ENCODE measurements at places on chromosomes 6 and 20.
A peak's percentile ranks its signal among the peaks of the same experiment; 100 is the strongest.

- no peak for DNase-seq
These were observed 103.8 kb downstream of the RALGAPA2 start for GRCh38 chr20:20608641-20609040.

DNA sequence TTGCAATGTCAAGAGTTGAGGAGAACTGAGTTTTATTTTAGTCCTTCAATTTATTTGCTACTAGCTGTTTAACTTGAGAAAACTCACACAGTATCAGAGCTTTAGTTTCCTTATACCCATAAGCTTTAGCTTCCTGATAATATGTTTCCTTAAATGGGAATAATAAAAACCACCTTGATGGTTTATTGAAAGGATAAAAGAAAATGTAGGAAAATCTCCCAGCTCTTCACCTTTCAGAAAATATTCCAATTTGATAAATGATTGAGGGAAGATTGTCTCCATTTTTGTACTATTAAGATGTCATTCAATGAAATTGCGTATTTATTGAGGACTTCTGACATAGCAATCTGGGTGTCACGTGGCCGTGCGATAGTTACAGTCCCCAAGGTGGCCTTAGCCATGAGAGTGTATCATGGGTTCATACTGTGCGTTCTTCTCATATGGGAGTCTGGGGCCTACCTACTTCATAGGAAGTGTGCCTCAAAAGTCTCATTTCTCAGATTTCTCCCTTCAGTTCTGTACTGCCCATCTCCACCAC, 296.3 kb upstream of the BMP2 start:
- no peak for DNase-seq

GRCh38 chr6:156438350-156438923, 338.7 kb upstream of the ARID1B start:
- no peak for DNase-seq

- no peak for DNase-seq
These were observed 11.6 kb upstream of the HSP90AB1 start for GRCh38 chr6:44235269-44235668.

GRCh38 chr6:21522143-21522747, 71.3 kb upstream of the SOX4 start:
- DNase-seq: no peak

- no peak for DNase-seq
These were observed 9.8 kb downstream of the FOXO3 start for GRCh38 chr6:108570517-108570916.

- DNase-seq: peak; percentile 37
These were observed 3.4 kb upstream of the MICAL1 start for GRCh38 chr6:109458774-109459531.

- peak; percentile 59 for DNase-seq
These were observed 57.5 kb downstream of the SYNJ2 start for GRCh38 chr6:158039178-158039557.

DNA sequence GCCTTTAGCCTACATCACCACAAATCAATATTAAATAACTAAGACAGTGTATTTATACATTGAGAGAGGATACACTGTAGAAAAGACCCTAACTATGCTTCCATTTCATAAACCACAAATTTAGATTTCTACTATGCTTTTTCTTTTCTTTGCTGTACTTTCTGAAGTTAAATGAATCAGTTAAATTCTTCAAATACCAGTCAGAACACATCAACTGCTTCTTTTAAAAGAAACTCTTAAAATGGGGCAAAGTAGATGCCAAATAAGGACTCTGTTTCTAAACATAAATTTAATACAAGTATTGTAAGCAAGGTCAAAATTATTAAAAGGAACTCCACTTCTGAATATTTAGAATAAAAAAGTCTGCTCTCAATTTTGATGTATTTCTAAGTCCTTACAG, 76.9 kb downstream of the GMDS start:
- DNase-seq: no peak

- no peak for DNase-seq
These were observed 45.4 kb downstream of the RAB44 start for GRCh38 chr6:36743032-36743431.

- DNase-seq: no peak
These were observed 91.1 kb upstream of the OPRM1 start for GRCh38 chr6:153947808-153948447.

- DNase-seq: no peak
These were observed 78.2 kb downstream of the TCP11 start for GRCh38 chr6:35062676-35063574.

GRCh38 chr6:25913741-25914140, 16.8 kb downstream of the SLC17A2 start:
- no peak for DNase-seq

DNA sequence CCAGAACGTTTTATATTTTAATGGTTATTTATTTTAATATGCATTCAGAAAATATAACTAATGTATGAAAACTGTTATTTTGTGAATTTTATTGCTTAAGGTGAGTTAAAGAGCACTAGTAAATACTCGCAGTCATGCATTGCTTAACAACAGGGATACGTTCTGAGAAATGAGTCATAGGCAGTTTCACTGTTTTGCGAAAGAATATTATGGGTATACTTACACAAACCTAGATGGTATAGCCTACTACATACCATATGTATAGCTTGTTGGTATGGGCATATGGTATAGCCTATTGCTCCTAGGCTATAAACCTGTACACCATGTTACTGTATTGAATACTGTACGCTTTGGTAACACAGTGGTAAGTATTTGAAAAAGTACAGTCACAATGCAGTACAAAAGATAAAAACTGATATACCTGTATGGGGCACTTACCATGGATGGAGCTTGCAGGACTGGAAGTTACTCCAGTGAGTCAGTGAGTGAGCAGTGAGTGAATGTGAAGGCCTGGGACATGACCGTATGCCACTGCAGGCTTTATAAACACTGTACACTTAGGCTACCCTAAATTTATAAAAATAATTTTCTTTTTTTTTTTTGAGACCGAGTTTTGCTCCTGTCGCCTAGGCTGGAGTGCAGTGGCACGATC, 38.5 kb downstream of the ARFGEF2 start:
- DNase-seq: no peak

GRCh38 chr6:3102875-3103274, 15.6 kb upstream of the BPHL start:
- no peak for DNase-seq

DNA sequence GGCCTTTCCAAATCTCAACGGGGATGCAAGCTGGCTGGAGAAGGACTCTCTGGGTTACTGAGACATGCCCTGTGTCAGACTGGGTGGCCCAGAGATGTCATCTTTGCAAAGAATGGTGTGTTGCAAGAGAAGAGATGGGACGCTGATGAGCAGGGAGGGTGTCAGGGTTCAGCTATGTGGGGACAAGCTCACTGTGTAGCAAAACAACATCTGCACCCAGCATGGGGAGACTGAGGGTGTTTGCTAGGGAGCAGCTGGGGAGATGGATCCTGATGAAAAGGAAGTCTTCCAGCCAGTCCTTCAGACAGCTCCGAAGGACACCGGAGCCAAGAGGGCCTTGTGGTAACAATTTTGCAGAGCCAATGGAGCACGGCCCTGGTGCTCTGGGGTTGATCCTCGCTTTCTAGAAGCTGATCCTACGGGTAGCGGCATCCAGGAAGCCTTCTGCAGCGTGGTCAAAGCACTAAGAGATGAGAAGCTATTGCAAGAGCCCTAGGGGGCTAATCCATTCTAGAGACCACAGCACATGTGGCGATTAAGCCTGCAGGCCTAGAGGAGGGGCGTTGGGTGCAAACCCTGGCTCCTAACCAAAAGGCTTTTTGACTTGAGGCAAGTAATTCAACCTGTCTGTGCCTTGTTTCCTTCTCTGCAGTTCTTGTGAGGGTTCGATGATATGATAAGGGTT, 39.9 kb downstream of the EDN3 start:
- DNase-seq: no peak

- no peak for DNase-seq
These were observed 26.7 kb upstream of the COL10A1 start for GRCh38 chr6:116152620-116153019.

GRCh38 chr6:65350530-65350929, 356.5 kb downstream of the EYS start:
- no peak for DNase-seq

GRCh38 chr6:80363501-80364122, 257.1 kb downstream of the BCKDHB start:
- DNase-seq: no peak

GRCh38 chr6:444653-445275, 53.2 kb downstream of the IRF4 start:
- no peak for DNase-seq

DNA sequence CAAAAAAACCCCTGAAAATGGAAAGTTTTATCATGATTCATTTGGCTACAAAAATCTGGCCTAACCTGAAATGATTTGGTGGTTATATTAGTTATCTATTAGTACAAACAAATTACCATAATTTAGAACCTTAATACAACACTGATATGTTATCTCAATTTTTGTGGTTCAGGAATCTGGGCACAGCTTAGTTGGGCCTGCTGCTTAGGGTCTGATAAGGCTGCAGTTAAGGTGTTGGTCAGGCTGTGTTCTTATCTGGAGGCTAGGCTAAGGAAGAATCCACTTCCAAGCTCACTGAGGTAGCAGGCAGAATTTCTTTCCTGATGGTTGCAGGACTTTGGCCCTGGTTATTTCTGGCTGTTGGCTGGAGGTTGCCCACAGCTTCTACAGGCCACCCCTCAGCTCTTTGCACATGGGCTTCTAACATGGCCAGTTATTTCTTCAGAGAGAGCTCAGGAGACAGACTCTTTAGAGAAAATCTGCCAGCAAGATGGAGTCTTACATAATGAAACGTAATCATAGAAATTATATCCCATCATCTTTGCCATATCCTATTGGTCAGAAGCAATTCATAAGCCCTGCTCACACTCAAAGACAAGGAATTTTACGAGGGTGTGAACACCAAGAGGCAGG, 11.4 kb downstream of the TRIM38 start:
- no peak for DNase-seq

- no peak for DNase-seq
These were observed 160.2 kb upstream of the STXBP5 start for GRCh38 chr6:147043994-147044477.

DNA sequence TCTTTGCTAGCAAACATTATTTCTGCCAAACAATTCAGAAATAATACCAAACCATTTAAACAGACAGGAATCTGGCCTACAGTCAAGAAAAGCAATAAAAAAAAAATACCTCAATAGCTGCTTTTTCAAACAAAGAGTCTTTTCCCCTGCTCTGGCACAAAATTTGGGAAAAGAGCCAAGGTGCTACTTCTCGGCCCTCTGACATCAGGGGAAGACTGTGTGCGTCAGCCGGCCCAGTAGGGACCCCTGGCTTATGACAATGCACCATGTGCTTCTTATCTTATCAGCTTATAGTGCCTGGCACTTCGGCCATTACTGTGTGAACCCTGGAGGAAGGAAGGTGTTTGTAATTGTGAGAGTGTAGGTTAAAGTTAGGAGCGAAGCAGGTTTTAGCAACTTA, 89.4 kb downstream of the PDE10A start:
- peak; percentile 64 for DNase-seq

DNA sequence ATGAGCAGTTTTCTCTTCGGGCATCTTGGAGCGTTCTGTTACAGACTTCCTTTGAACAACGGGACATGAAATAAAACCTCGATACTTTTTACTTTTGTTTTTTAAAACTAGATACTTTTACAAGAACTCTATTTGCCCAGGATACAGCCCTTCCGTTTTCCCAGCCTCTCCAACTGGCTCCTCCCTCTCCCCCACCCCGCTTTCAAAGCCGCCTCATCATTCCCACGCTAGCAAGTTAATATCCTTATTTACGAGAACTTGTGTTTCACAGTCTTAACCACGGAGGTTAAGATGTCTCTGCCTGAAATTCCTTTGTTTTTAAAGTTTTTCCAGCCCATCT, 241 bp upstream of the CFAP206 start:
- DNase-seq: peak; percentile 67

- DNase-seq: no peak
These were observed at the start of gene CCR6 for GRCh38 chr6:167122827-167123657. TSS of gene CCR6 (plus strand) at chr6:167123096. CDS start at chr6:167136135, 13,039 bp downstream.
